NCI-H146 (cell line): ENCODE measurements at places on chromosomes 13 and 19.
A peak's percentile ranks its signal among the peaks of the same experiment; 100 is the strongest.

DNA sequence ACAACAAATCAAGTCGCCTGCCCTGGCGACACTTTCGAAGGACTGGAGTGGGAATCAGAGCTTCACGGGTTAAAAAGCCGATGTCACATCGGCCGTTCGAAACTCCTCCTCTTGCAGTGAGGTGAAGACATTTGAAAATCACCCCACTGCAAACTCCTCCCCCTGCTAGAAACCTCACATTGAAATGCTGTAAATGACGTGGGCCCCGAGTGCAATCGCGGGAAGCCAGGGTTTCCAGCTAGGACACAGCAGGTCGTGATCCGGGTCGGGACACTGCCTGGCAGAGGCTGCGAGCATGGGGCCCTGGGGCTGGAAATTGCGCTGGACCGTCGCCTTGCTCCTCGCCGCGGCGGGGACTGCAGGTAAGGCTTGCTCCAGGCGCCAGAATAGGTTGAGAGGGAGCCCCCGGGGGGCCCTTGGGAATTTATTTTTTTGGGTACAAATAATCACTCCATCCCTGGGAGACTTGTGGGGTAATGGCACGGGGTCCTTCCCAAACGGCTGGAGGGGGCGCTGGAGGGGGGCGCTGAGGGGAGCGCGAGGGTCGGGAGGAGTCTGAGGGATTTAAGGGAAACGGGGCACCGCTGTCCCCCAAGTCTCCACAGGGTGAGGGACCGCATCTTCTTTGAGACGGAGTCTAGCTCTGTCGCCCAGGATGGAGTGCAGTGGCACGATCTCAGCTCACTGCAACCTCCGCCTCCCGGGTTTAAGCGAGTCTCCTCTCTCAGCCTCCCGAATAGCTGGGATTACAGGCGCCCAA lies at the start of gene LDLR:
LDLR (plus strand) TSS at position 210 of the 760 bp plus-strand sequence; CDS start at position 296, 86 bp downstream.
- peak; percentile 94 for DNase-seq

DNA sequence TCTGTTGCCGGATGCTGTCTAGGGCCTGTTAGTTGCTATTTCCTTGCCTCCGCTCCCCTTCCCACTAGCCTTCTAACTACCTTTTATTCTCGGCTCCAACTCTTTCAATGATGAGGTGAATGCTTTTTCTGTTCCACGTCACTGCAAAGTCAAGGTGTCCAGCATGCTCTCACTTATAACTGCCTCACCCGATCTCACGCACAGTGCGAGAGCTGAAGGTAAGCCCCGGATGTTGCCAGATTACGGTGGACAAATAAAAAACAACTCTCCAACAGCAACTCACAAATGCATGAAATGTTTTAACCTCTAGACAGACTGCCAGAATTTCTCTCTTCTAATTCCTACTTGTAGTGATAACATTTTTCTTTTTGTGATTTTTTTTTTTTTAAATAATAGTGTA lies 169.9 kb downstream of the STK24 start:
- no peak for DNase-seq

- DNase-seq: no peak
These were observed 61.3 kb downstream of the IPO5 start for GRCh38 chr13:98014766-98015165.

DNA sequence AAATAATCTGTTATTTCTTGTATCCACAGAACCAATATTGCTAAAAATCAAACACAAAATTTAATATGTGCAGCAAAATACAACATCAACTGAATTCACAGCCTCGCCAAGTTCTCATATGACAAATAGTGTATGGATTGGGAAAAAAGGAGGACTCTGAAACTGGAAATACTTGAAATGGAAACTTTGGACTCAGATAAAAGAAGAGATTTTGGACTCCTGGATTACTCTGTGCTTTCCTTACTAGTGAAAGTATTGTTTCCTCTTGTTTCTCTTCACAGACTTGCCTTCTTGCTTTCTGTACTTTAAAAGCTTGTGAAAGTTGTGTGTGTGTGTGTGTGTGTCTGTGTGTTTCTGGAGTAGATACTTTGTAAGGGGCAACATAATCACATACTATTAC lies 1596.3 kb downstream of the PCDH9 start:
- no peak for DNase-seq

DNA sequence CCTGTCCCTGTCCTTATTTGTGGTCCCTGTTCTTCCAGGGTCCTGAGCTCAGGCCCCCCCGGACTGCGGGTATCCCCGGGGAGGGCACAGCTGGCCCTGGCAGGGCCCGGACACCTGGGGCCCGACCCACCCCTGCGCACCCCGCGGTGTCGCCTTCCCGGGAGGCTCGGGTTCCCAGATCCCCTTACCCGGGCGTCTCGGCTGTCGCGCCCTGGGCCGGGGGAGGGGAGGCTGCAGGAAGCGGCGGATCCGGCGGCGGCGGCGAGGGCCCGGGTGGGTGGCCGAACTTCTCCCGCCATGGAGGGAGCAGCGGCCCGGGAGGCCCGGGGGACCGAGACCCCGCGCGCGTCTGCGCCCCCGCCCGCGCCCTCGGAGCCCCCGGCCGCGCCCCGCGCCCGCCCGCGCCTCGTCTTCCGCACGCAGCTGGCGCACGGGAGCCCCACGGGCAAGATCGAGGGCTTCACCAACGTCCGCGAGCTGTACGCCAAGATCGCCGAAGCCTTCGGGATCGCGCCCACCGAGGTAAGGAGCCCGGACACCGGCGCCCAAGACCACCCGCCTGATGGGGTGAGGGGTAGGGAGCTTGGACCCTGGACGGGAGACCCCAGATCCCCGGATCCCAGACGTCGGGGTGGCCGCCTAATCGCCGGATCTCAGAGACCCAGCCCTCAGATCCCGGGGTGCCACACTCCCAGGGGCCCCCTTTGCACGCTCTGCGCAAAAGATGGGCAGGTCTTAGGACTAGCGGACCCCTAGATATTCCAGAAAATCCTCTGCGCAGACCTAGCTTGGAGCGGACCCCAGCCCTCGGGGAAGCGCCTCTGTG lies at the start of gene GIPC3:
GIPC3 (plus strand) TSS at position 178 of the 826 bp plus-strand sequence; CDS start at position 298, 120 bp downstream.
- DNase-seq: peak; percentile 20

- DNase-seq: peak; percentile 80
These were observed 42.8 kb downstream of the ATP11A start for GRCh38 chr13:112732679-112733078.

DNA sequence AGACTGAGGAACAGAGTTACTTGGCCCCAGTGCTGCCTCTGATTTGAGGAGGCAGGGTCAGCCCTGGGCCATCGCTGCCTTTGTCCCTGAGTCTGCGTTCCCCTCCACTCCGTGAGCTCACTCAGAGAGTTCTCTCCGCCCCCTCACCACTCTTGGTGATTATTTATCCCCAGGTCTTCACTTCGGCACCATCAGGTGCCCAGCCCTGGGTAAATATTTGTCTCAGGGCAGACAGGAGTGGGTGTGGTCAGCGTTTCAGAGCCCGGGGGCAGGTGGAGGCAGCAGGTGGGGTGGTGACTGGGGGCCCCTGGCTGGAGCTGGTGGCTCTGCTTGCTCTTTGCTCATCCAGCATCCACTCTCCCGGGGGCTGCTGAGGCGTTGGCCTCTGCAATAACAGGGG lies 20.6 kb downstream of the PPP1R37 start:
- DNase-seq: peak; percentile 98

DNA sequence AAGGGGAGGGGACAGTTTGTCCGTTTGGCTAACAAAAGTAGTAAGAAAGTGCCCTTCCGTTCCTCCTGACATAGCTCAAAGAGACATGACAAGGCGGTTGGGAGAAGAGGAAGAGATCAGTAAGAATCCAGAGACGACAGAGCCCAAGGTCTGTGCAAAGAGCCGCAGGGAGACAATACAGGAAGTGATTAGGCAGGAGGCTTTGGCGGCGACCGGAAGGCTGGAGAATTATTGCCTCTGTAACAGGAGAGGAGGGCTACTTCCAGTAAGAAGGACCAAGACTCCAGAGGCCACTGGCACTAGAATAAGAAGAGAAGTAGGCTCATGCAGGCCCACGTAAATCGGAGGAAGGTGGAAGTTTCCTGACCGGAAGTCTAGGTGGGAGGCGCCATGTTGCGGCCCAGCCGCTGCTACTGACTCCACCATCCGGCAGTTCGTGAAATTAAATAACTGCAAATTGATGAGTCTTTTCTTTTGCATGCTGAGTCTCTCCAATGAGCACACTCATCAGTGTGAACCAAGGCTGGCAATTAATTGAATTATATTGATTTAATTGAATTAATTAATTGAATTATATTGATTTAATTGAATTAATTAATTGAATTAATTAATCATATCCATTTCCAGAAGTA lies 9.9 kb downstream of the RFX2 start:
- DNase-seq: no peak

- peak; percentile 57 for DNase-seq
These were observed 113.2 kb upstream of the SOX21 start for GRCh38 chr13:94825507-94825906.

- no peak for DNase-seq
These were observed 18.4 kb downstream of the LTBP4 start for GRCh38 chr19:40619333-40620160.

DNA sequence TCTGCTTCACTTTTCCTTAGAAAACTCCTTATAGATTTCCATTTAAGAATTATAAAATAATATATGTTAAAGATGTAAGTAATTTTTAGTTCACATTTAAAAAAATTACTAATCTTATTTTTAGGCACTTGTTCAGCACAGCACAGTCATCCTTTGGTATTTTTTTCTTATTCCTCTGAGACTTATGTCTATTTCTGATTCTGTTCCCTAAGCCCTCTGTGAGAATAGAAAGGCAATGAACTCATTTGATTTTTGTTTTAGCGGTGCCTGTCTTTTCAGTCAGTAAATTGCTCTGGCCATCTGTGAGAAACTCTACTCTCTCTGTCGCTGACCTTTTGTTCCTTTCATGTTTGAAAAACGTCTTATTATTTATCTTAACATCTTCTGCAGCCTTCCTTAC lies 168.1 kb downstream of the PCDH17 start:
- no peak for DNase-seq

DNA sequence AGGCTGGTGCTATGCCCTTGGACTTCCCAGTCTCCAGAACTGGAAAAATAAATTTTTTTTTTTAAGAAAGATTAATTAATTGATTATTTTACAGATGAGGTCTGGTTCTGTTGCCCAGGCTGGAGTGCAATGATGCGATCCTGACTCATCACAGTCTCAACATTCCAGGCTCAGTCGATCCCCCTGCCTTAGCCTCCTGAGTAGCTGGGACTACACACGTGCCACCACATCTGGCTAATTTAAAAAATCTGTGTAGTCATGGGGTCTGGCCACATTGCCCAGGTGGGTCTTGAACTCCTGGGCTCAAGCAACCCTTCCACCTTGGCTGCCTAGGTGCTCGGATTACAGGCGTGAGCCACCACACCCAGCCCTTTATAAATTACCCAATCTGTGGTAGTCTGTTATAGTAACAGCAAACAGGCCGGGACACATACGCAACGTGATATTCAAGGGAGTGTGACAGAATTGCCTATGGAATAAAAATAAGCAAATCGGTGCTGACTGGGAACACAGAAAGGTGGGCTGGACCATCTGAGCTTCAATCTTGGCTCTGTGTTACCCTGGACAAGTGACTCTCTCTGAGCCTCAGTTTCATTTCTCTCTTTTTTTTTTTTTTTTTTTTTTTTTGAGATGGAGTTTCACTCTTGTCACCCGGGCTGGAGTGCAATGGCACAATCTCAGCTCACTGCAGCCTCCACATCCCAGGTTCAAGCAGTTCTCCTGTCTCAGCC lies 42.8 kb downstream of the PIN1 start:
- DNase-seq: no peak

DNA sequence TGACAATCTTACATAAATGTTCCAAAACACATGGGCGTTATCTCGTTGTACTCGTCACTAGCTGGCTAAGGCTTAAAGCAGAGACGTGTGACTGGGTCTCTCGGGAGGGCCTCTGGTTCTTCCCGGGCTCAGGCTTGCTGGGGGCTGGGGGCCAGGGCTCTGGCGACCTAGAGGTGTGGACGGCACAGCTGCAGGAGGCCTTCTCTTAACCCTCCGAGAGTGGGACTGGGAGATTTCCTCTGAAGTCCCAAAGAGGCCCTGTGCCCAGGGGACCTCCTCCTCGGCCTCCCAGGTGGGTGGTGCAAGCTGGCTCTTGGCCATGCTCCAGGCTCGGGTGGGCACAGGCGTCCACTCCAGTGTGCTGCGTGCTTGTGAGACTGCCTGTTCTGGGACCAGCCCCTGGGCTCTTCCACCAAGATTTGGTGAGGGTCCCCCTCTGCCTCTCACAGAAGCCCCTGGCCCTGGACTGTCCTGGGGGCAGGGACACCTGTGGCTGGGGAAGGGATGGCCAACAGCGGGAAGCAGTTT lies 2.2 kb downstream of the CAPS start:
- no peak for DNase-seq

DNA sequence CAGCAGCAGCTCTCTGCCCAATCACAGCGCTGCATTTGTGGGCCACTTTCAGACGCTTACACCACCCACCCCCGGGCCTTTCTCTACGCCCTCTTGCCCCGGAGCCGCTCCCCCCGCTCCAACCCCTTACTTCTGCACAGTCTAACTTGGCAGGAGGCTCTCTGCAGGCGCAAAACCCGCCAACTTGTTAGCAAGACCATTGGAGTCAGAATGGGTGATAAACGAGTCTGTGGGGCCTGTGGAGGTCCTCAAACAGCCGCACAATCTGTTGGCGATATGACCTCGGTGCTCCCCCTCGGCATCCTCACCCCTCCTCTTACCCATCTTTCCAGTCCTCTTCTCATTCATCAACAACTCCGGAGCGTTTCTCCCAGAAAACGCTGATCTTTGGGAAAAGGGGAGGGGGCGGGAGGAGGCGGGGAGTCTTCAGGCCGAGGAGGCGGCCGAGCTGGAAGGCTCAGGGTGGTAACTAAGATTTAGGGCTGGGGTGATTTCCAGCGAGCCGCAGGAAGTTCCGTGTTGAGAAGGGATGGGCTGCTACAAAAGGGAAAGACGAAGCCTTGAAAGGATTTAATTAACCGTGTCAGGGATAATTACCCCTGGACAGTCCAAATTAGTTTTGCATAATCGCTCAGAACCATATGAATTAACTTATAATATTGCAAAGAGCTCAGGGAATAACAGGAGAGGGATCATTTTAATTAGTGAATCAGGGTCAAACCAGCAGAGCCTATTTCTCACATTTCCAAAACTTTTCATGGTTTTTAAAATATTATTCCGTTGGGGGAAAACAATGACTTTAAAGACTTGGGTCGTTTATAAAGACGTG lies 4.1 kb downstream of the SOX21 start:
- peak; percentile 62 for DNase-seq

GRCh38 chr13:95231393-95231792 lies 69.9 kb downstream of the ABCC4 start:
- no peak for DNase-seq

GRCh38 chr13:33184112-33184490 lies 101.5 kb downstream of the STARD13 start:
- DNase-seq: no peak

DNA sequence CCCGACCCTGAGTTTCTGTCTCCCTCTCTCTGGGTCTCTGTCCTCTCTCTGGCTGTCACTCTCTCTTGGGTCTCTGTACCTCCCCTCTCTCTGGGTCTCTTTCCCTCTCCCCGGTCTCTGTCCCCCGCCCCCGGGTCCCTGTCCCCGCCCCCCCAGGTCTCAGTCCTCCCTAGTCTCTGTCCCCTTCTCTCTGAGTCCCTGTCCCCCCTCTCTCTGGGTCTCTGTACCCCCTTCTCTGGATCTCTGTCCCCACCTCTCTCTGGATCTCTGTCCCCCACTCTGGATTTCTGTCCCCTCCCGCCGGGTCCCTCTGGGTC lies 2.3 kb upstream of the FTL start:
- no peak for DNase-seq
